ENCODE measurements at places on chromosomes 13 and 19.

- DNase-seq, result no peak
These were observed 344.6 kb upstream of the HTR2A start for GRCh38 chr13:47241446-47241845.

GRCh38 chr13:111663953-111664421, 343.5 kb downstream of the TEX29 start:
- no peak for DNase-seq

GRCh38 chr13:52810526-52810925, 37.9 kb downstream of the PCDH8 start:
- no peak for DNase-seq

GRCh38 chr13:33849211-33849610, 31.3 kb downstream of the RFC3 start:
- no peak for DNase-seq

- peak; percentile 58 for DNase-seq
These were observed 26.7 kb downstream of the SPATA13 start for GRCh38 chr13:24187185-24187584.

DNA sequence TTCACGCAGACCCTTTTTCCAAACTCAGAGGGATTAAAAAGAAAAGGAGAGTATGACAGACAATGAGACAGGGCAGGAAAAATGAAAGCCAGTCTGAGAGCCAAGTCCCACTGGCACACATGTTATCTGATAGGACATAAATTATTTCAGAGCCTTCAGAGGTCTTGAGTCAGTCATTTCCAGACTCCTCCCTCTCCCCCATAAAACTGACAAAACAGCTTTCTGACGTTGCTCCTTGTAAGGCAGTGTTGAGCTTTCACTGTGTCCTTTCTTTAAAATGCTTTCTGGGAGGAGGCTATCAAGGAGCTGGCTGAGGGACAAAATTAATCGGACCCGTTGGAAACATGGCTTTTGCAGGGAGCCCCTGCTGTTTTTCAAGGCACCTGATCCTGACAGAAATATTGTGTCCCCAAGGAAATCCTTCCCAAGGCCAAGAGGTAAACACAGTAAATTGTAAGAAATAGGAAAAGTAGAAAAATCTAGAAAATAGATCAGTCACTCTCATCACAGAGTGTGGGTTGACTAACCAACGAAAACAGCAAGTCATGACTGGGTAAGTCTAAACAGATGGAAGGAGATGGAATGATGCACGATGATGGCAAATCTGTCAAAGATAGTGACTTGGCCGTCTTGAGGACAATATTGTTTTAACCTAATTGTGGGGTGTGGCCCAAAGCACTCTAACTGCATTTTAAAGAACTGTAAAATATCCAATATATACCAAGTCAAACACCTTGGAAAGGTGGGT, 89.7 kb downstream of the DCT start:
- DNase-seq, result no peak

- no peak for DNase-seq
These were observed 146.6 kb downstream of the CDK8 start for GRCh38 chr13:26400545-26400944.

- DNase-seq, result no peak
These were observed 4.2 kb downstream of the MPND start for GRCh38 chr19:4347521-4347920.

All from NB4 (cell line).